ENCODE measurements at places on chromosomes 12 and 14.
A peak's percentile ranks its signal among the peaks of the same experiment; 100 is the strongest.

GRCh38 chr12:59173695-59174094 is 253.4 kb upstream of the LRIG3 start:
- no peak for DNase-seq

GRCh38 chr12:31820832-31821231 is 92.0 kb upstream of the AMN1 start:
- peak; percentile 79 for DNase-seq

GRCh38 chr12:65598688-65599087 is 225.6 kb upstream of the HMGA2 start:
- DNase-seq, result no peak

GRCh38 chr12:46549527-46550265 is 177.1 kb upstream of the SLC38A2 start:
- DNase-seq, result no peak

GRCh38 chr12:56565510-56566101 is 44.0 kb downstream of the RBMS2 start:
- no peak for DNase-seq

DNA sequence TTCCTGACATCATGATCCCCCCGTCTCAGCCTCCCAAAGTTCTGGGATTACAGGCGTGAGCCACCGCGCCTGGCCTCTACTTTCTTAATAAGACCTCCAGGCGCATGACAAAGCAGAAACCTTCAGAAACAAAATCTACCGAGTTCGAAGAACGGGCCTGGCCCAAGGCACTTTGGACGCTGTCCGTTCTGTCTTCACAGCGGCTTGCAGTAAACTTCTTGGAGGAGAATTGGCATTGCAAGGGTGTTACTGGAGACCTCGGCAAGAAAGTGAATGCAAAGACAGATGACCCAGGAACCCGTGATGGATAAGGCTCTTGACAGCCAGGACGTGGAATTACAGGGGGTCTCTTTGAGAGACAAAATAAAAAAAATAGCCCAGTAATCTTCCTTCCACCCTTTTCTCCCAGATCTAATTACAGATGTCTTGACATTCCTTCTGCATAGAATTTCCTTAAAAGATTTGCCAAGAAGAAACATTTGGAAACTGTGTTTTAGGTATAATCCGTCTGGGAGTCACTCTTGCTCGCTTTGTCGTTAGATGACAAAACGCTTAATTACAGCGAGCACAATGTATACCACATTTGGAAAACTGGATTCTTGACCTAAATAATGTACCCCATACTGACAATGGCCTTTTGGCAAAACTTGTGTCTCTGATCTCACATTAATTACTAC is 83.2 kb upstream of the TBX3 start:
- no peak for DNase-seq

GRCh38 chr14:32823706-32824105 is 115.0 kb upstream of the NPAS3 start:
- no peak for DNase-seq

- no peak for DNase-seq
These were observed 152.0 kb downstream of the NDUFA12 start for GRCh38 chr12:94851396-94852028.

DNA sequence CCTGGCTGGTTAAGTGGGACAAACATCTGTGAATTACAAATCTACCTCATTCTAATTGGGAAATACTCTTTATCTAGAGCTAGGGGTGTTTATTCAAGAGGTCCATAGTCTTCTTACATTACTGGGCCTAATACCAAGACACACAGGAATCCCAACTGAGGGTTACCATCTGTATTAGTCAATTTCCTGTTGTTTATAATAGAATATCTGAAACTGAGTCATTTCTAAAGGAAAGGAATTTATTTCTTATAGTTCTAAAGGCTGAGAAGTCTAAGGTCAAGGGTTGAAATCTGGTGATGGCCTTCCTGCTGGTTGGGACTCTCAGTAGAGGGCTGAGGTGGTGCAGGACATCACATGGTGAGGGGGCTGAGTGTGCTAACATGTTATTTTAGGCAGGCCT is 36.0 kb downstream of the RTRAF start:
- DNase-seq, result no peak

DNA sequence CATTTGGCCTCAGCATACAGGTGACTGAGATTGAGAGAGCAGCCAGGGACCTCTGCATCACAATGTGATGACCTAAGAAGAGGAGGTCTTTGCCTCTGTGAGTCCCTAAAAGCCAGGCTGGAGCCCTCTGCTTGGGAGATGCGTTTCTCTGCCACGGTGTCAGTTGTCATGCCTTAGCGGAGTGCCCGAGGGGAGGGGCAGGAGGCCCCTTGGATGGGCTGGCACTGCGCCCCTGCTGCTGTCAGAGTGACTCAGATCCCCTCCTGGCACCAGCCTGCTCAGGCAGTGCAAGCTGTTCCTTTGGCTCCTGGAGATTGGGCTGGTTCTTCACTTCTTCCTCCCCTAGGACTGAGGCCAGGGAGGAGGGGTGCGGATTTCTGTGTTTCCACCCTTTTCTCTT is 64.9 kb upstream of the KCNA5 start:
- no peak for DNase-seq

GRCh38 chr12:30823764-30824163 is 69.0 kb upstream of the CAPRIN2 start:
- no peak for DNase-seq

- DNase-seq, result no peak
These were observed 1.1 kb downstream of the CNTN1 start for GRCh38 chr12:40693207-40693821.

DNA sequence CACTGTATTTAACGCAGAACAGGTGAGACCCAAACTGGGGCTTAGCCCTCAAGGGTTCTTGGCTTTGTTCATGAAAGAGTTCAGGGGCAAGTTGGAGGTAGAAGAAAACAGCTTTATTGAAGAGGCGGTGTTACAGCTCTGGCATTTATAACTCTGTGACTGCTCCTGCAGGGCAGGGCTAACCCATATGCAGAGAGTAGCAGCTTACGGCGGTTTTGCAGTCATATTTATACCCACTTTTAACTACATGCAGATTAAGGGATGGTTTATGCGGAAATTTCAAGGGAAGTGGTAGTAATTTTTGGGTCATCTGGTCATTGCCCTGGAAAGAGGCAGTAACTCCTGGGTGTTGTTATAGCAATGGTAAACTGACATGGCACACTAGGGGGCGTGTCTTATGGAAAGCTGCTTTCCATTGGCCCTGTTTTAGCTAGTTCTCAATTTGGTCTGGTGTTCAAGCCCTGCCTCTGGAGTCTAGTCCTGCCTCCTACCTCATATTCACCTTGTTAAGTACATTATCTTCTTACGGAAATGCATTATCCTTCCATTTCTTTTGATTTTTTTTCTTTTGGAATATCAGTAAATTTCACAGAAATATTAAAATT is 1.8 kb upstream of the IAPP start:
- no peak for DNase-seq

DNA sequence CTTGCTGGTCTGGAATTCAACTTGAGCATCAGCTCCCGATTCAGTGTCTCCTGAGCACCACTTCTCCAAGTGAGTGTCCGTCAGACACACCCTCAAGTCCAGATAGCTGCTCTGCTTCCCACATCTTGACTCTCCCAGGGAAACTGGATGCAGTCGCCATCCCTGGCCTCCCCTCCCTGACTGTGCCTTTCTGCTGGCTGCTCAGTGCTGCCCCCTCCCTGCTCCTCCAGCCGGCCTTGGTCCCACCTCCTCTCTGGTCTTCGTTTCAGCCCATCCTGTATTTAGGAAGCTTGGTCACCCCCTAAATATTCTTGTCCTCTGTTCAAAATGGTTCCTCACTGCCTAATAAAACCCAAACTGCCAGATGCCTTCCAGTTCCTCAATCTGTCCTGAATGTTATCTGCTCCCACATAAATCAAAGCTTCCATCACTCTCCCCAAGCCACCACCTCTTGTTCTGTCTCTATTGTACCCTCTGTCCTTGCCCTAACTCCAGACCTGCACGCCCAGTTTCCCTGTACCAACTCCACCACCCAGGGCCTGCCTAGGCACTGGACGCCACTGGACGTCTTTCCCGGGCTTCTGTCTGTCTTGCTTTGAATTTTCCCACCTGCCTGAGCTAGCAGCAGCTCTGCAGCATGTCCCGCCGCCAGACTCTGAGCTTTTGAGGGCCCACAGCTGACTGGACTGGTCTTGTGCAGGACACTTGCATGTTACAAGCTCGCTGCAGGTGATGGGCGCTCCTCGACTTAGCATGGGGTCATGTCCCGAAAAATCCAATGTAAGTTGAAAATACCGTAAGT is 33.8 kb downstream of the CCDC92 start:
- no peak for DNase-seq

GRCh38 chr14:96250485-96250884 is 5.5 kb upstream of the BDKRB1 start:
- DNase-seq, result no peak

- peak; percentile 46 for DNase-seq
These were observed 4.1 kb downstream of the CLEC2D start for GRCh38 chr12:9673404-9674225.

GRCh38 chr12:108214486-108214885 is 85.4 kb downstream of the WSCD2 start:
- no peak for DNase-seq

- no peak for DNase-seq
These were observed 37.9 kb downstream of the WDR89 start for GRCh38 chr14:63603749-63604277.

DNA sequence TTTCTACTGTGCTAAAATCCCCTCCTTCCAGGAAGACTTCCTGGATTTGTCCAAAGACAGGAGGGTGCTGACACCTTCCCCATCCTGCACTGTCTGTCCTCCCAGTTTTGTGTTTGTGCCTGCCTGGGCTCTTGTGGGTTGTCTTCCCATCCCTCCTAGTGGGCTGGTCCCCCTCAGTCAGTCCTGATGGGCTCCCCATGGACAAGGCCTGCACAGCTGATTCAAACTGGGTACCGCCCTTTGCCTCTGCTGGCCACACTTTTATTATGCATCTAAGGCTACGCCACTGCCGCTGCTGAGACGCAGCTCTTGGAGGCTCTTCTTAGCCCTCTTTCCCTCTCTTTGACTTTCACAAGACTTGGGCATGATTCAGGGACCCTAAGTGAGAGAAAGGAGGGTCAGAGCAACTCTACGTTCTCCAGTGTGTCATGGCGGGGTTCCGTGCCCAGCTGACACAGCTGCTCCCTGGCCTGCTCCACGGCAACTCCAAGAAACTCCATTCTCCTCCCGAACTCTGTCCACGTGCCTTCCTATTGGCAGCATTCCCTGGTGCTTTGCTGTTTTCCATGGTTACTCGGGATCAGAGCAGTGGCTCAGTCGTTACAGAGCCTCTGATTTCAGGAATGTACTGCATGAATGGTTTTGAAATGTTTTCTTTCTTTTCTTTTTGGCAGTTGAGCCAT is 3.8 kb upstream of the KRT85 start:
- DNase-seq, result no peak

GRCh38 chr12:67151886-67152285 is 117.3 kb upstream of the CAND1 start:
- DNase-seq, result peak; percentile 39

- no peak for DNase-seq
These were observed 184.4 kb upstream of the SLC38A2 start for GRCh38 chr12:46556819-46557524.

DNA sequence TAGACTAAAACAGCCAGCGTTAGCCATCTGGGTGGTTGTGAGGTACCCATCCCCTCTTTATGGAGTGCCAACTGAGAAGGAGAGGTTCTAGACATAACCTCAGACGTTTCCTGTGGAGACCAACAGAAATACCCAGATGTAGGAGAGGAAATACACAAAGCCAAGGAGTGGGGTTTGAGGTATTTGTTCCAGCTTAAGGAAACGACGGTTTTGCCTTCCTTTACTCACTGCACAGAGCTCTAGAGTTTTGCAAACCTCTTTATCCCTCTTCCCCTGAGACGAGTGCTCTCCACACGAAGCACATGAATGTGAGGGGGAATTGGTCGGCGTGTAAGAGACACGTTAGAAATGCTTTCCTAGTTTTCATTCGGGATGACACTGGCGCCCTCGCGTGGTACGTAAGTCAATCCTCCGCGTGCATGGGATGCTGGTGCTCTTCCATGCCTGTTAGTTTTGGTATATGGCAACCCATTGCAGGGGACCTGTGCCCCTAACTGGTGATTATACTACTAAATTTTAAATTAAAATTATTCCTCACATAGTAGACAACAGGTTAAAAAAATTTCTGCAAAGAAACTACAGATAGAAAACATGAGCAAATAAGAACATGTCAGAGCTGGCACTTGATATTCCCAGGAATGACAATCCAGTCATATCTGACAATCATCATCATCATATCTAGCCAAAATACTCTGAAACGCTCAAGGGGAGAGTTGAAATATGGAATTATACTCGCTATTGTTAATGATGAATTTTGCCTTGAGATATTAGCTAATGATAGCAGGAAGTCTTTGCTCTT is 121.7 kb downstream of the PPM1H start:
- DNase-seq, result no peak

GRCh38 chr12:46509135-46509534 is 136.6 kb upstream of the SLC38A2 start:
- DNase-seq, result no peak

- DNase-seq, result no peak
These were observed 255.8 kb upstream of the HMGA2 start for GRCh38 chr12:65568517-65568916.

GRCh38 chr14:89915114-89915878 is 39.2 kb downstream of the EFCAB11 start:
- peak; percentile 38 for DNase-seq

All from DMS79 (cell line).